ENCODE measurements at places on chromosomes 4 and X. TPM values are rescaled to one million over a fixed set of nuclear protein-coding genes. Genes with fewer than 3 reads are reported as not detected.

The HMX1 gene
- polyA plus RNA-seq = not detected

The ZFP92 gene
- polyA plus RNA-seq = 0.23 TPM

The ZNF711 gene
- 1.2 TPM for polyA plus RNA-seq

The F11 gene
- polyA plus RNA-seq = not detected

The GAGE12E gene
- polyA plus RNA-seq = not detected

The SYN1 gene
- polyA plus RNA-seq = 11.1 TPM

The RRH gene
- polyA plus RNA-seq = 0.03 TPM

The AFM gene
- not detected for polyA plus RNA-seq

The TAF9B gene
- 9.8 TPM for polyA plus RNA-seq

The TMPRSS11F gene
- not detected for polyA plus RNA-seq

The ALAS2 gene
- polyA plus RNA-seq = 0.04 TPM

The PWWP3B gene
- polyA plus RNA-seq = 0.96 TPM

The SPANXC gene
- not detected for polyA plus RNA-seq

The ADH1B gene
- polyA plus RNA-seq = 84.9 TPM

The CABS1 gene
- not detected for polyA plus RNA-seq

The RAB39B gene
- polyA plus RNA-seq = 0.22 TPM

The CTPS2 gene
- 2.7 TPM for polyA plus RNA-seq

The MFAP3L gene
- polyA plus RNA-seq = 1.0 TPM

The OPHN1 gene
- 2.7 TPM for polyA plus RNA-seq

The HS6ST2 gene
- polyA plus RNA-seq = not detected

The KLF8 gene
- 1.9 TPM for polyA plus RNA-seq

The LUZP4 gene
- polyA plus RNA-seq = not detected

The POLN gene
- 2.4 TPM for polyA plus RNA-seq

Measured in heart right ventricle (tissue), 16 donors.